HT1080 (cell line): ENCODE measurements at places on chromosomes 11 and 22. TPM values are rescaled to one million over a fixed set of nuclear protein-coding genes. Genes with fewer than 3 reads are reported as not detected.

- DNase-seq: peak; percentile 95
These were observed 7.0 kb downstream of the C11orf86 start for GRCh38 chr11:66981976-66982578.

- DNase-seq: no peak
These were observed 120.2 kb downstream of the NECTIN1 start for GRCh38 chr11:119608781-119609180.

The NPTXR gene
- 2.6 and 2.9 TPM in 2 replicates for total RNA-seq

DNA sequence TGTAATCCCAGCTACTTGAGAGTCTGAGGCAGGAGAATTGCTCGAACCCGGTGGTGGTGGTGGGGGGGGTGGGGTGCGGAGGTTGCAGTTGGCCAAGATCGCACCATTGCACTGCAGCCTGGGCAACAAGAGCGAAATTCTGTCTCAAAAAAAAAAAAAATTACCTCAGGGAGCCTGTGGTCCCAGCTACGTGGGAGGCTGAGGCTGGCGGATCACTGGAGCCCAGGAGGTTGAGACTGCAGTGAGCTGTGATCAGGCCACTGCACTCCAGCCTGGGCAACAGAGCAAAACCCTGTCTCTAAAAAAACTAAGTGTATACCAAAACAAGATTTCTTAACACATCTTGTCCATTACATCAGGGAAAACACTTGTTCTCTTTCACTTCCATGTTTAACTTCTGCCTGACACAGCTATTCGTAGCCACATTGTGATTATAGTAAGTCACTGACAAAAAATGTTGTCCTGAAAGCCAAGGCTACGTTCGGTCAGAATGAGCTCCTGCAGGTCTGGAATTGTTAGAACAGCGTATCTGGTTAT is 1.4 kb downstream of the TMEM80 start:
- peak; percentile 57 for DNase-seq

DNA sequence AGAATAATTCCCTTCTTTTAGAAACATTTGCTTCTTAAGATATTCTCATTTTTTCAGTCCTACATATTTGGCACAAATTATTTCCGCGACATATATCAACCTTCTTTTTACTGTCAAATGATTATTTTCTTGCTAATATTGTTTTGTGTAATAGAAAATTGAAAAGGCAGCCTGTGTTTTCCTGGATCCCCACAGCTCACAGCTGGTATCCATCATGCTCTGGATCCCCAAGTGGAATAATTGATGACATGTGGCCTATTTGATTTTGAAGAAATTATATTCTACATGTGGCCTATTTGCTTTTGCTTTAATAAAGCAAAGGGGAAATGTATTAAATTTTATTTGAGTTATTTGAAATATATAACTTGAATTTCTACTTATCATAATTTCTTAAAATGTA is 199.4 kb upstream of the LUZP2 start:
- no peak for DNase-seq
